ENCODE measurements at places on chromosomes 1 and 21.

GRCh38 chr1:17060306-17060749 is 6.5 kb upstream of the SDHB start:
- no peak for DNase-seq

DNA sequence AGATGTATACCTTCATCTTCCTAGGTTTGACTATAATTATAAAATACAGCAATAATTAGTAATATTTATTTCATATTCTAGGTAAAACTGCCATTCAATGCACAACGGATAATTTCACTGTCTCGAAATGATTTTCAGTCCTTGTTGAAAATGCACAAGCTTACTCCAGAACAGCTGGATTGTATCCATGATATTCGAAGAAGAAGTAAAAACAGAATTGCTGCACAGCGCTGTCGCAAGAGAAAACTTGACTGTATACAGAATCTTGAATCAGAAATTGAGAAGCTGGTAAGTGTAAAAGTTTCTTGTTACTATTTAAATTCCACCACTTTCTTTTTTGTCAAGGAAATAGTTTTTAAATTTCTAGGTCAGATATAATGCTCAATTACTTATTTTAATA is 30.7 kb downstream of the BACH1 start:
- DNase-seq, result no peak

DNA sequence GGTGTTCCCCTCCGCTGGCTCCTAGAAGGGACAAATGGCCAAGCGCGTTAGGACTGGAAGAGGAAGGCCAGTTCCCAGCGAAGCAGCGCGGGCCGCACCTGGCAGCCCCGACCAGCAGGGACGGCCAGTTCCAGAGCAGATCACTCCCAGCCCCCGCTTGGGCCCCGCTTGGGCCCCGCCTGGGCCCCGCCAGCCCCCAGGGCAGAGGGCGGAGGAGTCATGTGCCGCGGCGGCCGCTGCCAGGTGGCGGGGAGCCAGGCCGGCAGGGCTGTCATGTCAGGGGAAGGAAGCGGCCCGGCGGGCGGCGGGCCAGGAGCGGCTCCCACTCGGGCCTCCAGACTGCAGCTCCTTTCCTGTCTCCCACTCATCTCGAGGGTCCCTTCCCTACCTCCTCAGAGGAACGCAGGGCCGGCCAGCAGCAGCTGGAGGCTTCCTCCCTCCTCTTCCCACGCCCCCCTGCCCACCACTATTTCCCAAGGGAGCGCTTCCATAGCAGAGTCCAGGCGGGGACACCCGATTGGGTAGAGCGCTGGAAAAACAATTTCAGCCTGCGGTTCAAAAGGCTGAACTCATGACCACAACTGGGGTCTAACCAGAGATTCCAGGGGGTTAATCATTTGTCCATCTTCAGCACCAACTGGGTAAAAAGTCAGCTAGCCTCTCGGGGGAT is 16.5 kb downstream of the ZNF697 start:
- DNase-seq, result peak; percentile 97

- DNase-seq, result no peak
These were observed 29.6 kb downstream of the DISP1 start for GRCh38 chr1:222844411-222844779.

DNA sequence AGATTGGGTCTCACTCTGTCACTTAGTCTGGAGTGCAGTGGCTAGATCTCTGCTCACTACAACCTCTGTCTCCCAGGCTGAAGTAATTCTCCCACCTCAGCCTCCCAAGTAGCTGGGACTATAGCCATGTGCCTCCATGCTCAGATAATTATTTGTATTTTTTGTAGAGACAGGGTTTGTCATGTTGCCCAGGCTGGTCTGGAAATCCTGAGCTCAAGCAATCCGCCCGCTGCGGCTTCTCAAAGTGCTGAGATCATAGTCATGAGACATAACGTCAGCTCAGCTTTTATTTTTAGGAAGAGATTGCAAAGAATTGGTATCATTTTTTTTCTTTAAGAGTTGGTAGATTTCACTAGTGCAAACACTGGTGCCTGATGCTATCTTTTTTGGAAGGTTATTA is 244.9 kb downstream of the DSCAM start:
- no peak for DNase-seq
